ENCODE measurements at places on chromosomes 4 and X.

GRCh38 chr4:157293673-157294072, 73.1 kb downstream of the GRIA2 start:
- no peak for DNase-seq

GRCh38 chrX:148929686-148930085, 429.3 kb downstream of the AFF2 start:
- no peak for DNase-seq

GRCh38 chrX:1380672-1381233, 11.2 kb downstream of the SLC25A6 start:
- no peak for DNase-seq

DNA sequence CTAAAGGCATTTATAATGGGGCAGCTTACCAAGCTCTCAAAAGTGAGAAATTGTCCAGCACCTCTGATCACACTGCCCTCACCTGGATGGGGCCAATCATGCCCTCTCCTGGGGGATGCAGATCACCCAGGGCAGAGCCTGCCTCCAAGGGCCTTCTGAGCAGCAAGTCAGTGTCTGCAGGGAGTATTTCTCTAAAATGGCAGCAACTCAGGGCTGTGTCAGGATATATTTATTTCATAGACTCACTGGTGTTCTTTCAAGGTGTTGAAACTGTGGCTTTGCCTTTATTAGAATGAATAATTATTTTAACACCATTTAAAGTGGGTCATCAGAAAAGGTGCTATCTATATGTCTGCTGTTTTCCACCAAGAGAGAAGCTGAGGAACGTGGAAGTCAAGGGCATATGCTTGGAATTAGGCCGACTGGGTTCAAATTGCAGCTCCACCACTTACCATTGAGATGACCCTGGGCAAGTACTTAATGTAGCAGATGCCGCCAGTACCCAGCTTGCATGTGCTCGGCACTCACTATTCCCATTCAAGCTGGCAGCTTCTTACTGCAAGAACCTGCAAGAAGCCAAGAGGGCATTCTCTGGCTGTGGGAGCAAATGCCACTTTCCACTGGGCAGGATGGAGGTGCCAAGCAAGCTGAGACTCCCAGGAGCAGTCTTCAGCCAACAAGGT, 590.0 kb downstream of the BCOR start:
- DNase-seq, result no peak

GRCh38 chr4:123284168-123284567, 112.4 kb upstream of the SPRY1 start:
- DNase-seq, result no peak

- DNase-seq, result no peak
These were observed 5.2 kb upstream of the IRF2 start for GRCh38 chr4:184479516-184479950.

- DNase-seq, result no peak
These were observed 12.9 kb downstream of the UTP3 start for GRCh38 chr4:70701271-70701670.

DNA sequence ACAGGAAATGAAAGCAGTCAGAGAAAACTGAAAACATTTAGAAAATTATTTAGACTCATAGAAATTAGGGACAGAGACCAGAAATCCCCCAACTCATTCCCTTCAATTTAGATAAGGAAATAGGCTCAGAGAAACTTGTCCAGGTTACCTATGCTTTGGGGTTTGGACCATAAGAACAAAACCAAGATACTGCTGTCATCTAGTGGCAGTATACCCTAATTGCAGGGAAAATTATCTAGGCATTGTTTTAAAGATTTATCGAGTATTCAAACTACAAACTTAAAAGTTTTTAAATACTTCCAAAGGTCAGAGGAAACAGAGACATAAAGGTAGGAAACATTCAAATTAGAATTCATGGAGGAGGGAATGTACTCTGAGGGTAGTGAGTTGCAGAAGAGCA, 67.0 kb upstream of the KLHL13 start:
- no peak for DNase-seq

- no peak for DNase-seq
These were observed 98.3 kb downstream of the DCLK2 start for GRCh38 chr4:150176547-150176946.

- no peak for DNase-seq
These were observed 12.4 kb upstream of the PACRGL start for GRCh38 chr4:20687864-20688263.

DNA sequence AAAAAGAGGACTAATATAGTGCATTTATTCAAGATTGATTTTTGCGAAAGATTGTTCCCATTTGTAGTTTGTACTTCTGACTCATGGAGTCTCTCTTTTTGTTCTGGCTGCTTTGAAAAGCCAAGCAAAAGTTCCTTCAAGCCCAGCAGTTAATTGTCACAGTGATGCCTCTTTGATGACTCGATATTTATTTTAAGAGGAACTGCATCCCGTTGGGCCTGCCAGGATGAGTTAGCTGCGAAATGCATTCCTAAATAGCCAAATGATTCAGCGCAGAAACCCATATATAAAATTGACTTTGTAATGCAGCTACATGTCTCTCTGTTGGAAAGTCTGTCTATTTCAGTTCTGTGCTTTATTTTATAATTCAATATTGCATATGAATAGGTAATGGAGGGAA, 295.1 kb downstream of the GBA3 start:
- DNase-seq, result no peak

DNA sequence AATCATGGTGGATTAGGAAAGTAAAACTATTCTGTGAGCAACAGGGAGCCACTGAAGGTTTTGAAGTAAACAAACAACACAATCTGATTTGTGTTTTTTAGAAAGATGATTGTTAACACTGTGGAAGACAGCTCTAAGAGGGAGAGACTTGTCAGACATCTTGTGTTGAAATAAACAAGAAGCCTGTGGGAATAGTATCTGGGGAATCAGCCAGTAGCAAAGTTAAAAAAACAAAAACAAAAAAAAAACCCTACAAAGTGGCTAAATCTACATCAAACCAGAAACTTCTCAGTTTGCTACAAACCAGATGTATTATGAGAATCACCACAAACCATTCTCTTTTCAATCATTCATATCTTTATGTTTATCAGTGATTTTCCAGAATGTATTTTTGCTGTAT, 125.7 kb upstream of the GPC4 start:
- no peak for DNase-seq

GRCh38 chr4:109998867-109999584, 86.3 kb downstream of the EGF start:
- DNase-seq, result no peak
